ENCODE measurements at places on chromosomes 7 and 10.

- no peak for DNase-seq
Measured at GRCh38 chr10:34601691-34602090, 213.4 kb downstream of the PARD3 start.

- DNase-seq: no peak
Measured at GRCh38 chr7:140616328-140616727, 24.3 kb downstream of the DENND2A start.

DNA sequence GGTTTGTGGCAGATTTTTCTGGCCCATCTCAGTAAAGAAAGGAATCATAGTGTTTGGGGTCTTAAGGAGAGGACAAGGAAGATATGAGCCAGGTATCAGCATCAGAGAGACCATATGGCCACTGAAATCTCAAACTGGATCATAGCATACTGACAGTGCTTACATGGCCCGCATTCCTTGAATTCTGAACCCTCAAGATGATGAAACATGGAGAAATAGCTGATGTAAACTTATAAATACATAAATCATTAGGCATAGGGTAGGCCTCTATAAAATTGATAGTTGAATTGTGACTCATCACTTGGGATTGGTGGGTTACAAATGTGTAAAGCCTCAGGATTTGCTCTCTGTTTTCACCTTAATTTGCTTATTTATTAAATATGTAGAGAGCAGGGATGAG lies 688.5 kb downstream of the CNTNAP2 start:
- no peak for DNase-seq

DNA sequence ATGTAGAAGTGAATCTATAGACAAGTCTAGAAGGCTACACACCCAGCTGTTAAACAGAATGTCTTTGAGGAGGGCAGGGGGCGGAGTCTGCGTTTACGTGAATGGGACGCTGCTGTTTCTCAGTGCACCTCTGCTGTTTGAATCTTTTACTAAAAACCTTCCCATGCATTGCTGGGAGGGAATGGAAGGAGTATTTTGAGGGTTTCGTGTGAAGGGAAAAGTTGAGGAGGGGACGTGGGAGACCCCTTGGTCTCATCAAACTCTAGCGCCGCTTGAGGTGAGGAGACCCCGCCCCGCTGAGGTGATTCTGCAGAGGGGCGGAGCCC lies 492 bp upstream of the VCL start:
- no peak for DNase-seq

GRCh38 chr10:119461380-119461779 lies 81.1 kb downstream of the RGS10 start:
- DNase-seq: no peak

DNA sequence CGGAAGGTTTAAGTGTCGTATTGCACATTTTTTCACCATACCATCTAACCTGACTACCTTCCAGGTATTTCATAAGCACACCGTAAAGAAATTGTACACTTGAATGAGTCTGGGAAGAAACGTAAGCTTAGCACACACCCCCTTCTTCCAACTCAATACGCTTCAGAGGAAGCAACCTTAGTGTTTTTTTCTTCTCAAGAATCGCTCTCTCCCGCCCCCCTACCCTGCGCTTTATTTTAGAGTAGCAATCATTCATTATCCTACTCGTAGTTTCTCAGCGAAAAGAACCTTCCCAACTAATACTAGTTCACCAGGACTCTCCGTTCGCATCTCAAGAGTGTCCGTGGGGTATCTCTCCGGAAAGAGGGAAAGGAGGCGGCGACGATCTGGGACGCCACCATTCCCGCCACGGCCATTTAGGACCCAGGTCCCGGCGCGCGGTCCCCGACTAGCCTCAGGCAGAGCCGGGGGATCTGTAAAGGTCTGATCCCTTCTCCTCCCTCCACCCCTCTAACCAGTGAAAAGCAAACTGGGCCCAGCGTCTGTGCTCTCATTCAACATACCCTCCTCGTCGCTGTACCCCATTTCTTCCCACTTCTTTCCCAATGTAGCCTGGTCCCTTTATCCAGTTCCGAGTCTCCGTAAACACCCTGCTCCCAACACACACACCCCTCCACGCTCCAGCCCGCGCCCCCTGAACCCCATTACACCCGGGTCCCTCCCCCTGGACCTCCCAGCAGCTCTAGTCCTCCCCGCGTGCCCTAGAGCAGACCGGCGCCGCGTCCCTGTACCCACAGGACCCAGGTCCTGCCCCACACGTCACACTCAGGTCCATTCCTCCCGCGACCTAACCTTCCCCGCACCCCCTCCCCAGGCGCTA lies 16.0 kb downstream of the MYOZ1 start:
- DNase-seq: no peak

- no peak for DNase-seq
Measured at GRCh38 chr10:110765513-110766319, 106.0 kb upstream of the PDCD4 start.

DNA sequence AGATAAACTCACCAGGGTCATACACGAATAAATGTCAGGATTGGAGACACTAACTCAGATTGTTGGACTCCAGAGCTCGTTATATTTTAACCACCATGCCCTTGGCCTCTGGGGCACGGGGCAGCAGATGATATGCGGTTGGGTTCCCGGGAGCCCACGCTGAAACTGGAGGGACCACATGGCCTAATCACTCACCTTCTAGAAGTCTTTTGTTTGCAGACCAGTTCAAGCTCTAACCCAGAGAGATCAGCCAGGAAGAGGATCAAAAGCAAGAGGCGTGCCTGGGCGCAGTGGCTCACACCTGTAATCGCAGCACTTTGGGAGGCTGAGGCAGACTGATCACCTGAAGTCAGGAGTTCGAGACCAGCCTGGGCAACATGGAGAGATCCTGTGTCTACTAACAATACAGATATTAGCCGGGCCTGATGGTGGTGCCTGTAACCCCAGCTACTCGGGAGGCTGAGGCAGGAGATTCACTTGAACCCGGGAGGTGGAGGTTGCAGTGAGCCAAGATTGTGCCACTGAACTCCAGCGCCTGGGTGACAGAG lies 42.6 kb upstream of the ECHDC3 start:
- no peak for DNase-seq

DNA sequence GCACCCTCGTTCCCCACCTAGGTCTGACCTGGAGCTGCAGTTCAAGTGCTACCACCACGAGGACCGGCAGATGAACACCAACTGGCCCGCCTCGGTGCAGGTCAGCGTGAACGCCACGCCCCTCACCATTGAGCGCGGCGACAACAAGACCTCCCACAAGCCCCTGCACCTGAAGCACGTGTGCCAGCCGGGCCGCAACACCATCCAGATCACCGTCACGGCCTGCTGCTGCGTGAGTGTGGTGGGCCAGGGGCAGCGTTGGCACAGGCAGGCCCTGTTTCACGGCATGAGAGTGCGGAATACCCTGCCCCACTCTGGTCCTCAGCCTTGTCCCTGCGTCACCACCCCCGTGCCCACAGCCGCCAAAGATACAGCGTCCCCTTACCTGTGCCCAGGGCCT lies 46.6 kb upstream of the PPIF start:
- no peak for DNase-seq

DNA sequence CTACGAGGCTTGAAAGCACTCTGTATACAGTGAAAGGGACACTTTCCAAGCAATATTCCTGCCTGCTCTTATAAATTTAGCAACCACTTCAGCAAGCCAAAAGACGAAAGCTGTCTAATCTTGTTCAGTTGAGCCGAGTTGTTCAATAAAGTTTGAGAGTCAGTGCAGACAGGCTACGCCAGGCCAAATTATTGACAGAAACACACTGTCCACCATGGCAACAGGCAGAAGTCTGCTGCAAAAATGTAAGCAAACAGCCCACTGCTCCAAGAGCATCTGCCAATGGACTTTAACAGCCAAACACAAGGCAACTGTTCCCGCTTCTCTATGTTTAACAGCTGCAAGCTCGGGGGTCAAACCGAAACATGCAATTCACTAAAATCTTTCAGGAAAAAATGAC lies 85.7 kb downstream of the GLI3 start:
- DNase-seq: no peak

DNA sequence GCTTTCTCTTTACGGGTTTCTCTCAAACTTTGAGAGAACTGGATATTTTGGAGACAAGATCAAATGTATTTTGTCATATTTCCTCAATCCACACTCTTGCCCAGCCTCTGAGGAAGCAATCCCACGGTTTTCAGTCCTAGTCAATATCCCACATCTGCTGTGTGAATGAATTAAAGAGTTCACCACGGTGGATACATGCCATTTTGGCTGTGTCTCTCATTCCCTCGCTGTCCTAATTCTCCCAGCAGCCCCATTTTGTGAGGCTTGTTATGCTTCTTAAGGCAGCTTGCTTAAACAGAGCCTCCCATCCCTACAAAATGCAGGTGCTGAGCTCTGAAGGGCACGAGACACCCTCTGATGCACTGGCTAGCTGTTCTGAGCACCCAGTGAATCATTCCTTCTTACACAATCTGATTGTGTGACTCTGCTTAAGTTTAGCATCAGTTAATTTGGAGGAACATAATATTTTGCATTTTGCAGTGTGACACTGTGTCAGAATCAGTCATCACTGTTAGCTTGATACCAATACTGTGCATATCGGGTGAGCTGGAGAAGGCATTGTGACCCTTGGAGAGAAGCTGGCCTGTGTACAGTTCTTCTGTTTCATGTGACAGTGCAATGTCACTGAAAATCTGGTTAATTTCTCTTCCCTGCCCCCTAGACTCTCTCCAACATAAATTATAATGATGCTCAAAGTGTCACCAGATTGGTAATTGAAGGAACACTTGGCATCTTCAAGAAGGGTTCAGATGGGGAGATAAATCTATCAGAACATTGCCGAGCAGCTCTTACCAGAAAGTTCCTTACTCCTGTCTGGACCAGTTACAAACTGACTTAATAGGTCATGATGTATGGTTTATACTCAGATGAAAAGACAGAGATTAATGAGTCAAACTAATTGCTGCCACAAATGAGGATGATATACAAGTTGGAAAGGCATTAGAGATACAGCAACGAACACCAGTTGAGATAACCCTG lies 103.7 kb upstream of the AOAH start:
- DNase-seq: no peak

- no peak for DNase-seq
Measured at GRCh38 chr10:20254078-20254477, 437.8 kb downstream of the PLXDC2 start.

- no peak for DNase-seq
Measured at GRCh38 chr10:22685926-22686325, 28.5 kb downstream of the PIP4K2A start.

DNA sequence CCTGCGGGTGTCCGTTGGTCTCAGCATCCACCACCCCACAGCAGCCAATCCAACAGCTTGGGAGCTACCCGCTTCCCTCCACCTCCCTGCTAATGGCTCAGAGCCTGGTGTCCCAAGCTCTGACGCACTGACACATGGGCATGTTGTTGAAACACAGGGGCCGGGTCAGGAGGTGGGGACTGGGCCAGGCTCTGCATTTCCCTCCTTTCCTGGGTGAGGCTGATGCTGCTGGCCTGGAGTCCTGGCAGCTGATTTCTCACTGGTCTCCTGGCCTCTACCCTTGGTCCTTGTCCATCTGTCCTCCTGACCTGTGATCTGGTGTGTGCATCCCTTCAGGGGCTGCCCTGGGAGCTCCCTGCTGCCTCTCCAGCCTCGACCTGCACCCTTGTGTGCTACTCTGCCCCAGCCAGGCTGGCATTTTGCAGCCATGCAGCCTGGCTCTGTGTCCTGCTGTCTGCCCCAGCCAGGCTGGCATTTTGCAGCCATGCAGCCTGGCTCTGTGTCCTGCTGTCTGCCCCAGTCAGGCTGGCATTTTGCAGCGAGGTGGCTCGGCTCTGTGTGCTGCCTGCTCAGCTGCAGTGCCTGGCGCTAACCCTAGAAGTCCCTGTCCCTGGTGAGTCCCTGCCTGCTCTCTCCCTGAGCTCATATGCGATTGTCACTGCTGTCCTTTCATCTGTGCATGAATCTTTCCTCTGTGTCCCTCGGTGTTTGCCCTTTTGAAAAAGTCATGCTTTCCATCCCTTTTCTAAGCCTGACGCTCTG lies 14.0 kb downstream of the AMZ1 start:
- no peak for DNase-seq

DNA sequence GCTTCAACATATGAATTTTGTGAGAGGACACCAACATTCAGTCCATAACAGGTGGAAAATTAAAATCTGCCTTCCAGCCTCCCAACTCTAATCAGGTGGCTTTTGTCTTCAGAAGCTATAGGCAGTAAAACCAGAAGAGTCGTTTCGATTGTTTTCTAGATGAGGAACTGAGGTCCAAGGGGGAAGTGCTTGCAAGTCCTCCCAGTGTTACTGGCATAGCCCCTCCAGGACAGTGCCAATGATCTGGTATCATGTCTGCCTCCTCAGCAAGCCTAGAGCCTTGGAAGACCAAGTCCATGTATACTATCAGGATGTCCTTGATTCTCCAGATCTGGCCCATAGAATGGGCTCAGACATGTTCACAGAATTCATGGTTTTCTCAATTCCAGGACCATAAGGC lies 16.9 kb downstream of the CYP26A1 start:
- no peak for DNase-seq

DNA sequence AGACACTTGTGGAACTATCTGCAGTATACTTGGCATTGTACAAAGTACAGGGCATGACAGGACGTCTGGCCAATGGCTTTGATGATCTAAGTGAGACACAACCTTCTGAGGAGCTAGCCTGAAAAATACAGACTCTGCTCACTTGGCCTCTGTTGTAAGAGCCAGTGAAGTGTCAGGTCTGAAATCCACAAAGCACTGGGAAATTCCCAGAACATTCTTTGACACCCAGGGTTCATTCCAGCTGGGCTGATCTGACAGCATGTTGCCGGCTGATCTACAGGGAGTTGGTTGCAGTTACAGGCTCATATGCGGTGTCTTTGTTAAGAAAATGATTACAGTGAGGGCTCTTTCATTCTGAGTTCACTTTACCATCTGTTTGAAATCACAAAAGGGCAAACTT lies 354.6 kb downstream of the PHF14 start:
- DNase-seq: no peak

GRCh38 chr10:66283874-66284464 lies 641.9 kb upstream of the LRRTM3 start:
- no peak for DNase-seq

DNA sequence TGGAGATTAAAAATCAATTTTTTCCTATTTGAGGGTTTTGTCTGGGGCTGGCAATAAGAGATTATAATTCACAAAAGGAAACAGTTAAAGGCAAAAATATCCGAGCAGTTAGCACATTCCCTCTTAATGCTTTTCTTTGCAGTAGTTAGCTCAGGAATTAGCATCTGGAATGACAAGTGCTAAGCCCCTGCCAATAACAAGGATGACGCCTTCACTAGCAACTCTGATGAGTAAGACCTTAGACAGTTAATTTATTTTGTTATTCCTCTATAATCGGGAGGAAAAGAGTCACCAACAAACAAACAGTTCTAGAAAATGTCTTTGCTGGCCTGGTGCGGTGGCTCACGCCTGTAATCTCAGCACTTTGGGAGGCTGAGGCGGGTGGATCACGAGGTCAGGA lies 151.3 kb downstream of the TRIL start:
- no peak for DNase-seq

Measured in stimulated activated CD8-positive, alpha-beta memory T cell treated with anti-CD3 and anti-CD28 coated beads, Interleukin-7, amount 100 ng/mL, for 1 hour (primary cell).